ENCODE measurements at places on chromosomes 1 and 21. TPM values are rescaled to one million over a fixed set of nuclear protein-coding genes. Genes with fewer than 3 reads are reported as not detected.

Gene MAB21L3
- total RNA-seq, result 0.18 TPM

Gene EFNA1
- total RNA-seq, result 413 TPM

Gene FOXD3
- total RNA-seq, result 0.26 TPM

Gene CELA3A
- total RNA-seq, result not detected

Gene TRAF5
- 14.5 TPM for total RNA-seq

Gene MRPS14
- 41.5 TPM for total RNA-seq

Gene ARHGAP30
- 0.23 TPM for total RNA-seq

Gene PAPPA2
- total RNA-seq, result 0.33 TPM

Gene RAB3B
- 15.1 TPM for total RNA-seq

DNA sequence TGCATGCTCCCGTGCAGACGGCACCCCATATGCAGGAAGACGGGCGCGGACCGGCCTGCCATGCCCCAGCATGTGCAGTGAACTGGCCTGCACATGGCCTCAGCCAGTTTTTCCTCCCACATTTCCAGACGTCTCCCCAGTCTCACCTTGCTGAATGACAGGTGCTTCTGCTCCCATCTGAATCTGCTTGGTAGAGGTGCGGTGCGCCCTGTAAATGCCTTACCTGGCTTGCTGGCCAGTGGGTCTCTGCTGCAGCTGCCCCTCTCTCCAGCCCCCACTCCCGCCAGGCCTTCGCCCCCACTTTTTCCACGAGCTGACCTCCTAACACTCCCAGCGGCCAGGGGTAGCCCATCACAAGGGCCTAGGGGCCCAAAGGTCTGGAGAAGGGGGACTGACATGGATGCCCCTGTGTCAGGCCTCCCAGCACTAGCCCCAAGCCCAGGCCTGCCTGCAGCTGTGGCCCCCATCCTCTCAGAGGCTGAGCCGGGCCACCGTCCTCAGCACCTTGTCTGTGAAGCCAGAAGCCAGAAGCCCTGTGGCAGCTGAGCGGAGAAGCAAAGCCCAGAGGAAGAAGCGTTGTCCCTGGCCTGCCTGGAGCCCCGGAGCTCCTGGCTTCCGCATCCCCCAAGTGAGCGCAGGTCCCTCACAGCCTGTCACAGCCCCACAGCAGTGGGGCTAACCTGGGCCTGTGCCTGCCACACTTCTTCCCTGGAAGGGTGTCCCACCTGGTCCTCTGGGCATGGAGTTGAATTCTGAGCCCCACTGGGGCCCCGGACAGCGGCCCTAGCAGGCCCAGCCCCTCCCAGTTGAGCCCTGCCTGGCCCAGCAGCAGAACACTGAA is 3.7 kb upstream of the SLC19A1 start:
- H3K36me3 ChIP-seq, result peaks cover 4% of the 10 kb centered on the region
- DNase-seq, result no peak

DNA sequence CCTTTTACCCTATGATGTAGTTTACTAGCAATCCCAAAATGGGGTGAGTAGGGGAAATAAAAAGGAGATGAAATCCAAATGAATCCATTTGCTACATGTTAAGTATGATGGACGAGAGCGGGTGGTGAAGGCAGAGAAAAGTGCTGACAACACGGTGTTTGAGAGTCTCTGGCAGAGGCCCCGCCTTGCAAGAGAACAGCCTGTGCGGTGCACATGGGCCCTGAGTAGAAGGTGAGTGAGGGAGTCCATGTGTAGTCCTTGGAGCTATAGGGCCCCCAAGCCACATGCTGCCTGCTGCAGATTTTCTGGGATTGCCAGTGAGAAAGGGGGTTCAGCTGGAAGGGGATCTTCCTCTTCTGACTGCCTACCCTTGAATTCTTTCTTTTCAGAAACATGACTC is 177.1 kb downstream of the TNR start:
- H3K27me3 ChIP-seq, result no peaks in the 10 kb centered on the region
- H3K4me1 ChIP-seq, result peaks cover 2% of the 10 kb centered on the region
- no peaks in the 10 kb centered on the region for H3K36me3 ChIP-seq
- H3K27ac ChIP-seq, result no peak overlapping the region

- no peaks in the 10 kb centered on the region for H3K27me3 ChIP-seq
- H3K27ac ChIP-seq, result no peak overlapping the region
- no peaks in the 10 kb centered on the region for H3K4me1 ChIP-seq
- DNase-seq, result no peak
- H3K36me3 ChIP-seq, result no peaks in the 10 kb centered on the region
These were observed 392.3 kb upstream of the ADAMTS5 start for GRCh38 chr21:27359141-27359540.

- DNase-seq, result no peak
- H3K27me3 ChIP-seq, result peaks cover 12% of the 10 kb centered on the region
- H3K4me3 ChIP-seq, result no peak overlapping the region
- peaks cover 17% of the 10 kb centered on the region for H3K36me3 ChIP-seq
- H3K27ac ChIP-seq, result no peak overlapping the region
These were observed 29.2 kb downstream of the UCK2 start for GRCh38 chr1:165856606-165857005.

DNA sequence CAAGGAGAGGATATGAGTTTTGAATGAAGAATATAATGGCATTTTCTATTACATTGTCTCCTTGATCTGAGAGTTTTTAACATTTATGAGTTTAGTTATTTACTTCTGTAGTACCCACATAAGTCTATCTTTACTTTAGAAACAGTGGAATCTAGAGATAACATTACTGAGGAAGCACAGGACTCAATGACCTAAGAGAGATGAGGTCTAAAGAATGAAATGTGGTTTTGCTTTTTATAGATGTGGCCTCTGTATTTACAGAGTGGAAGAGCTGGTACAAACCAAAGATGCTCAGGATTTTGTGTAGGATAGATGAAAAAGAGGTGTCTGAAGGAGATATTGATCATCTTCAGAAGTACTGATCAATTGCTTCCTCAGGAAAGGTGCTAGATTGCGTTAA is 177.3 kb downstream of the KCTD3 start:
- DNase-seq, result no peak
- no peaks in the 10 kb centered on the region for H3K27me3 ChIP-seq
- no peak overlapping the region for H3K27ac ChIP-seq
- no peaks in the 10 kb centered on the region for H3K36me3 ChIP-seq
- no peaks in the 10 kb centered on the region for H3K4me1 ChIP-seq
- H3K4me3 ChIP-seq, result no peak overlapping the region

- no peaks in the 10 kb centered on the region for H3K36me3 ChIP-seq
- no peak for DNase-seq
- H3K4me1 ChIP-seq, result peaks cover 10% of the 10 kb centered on the region
- no peak overlapping the region for H3K27ac ChIP-seq
These were observed 149.3 kb downstream of the HMGB4 start for GRCh38 chr1:34013136-34013535.

- H3K27me3 ChIP-seq, result peaks cover 2% of the 10 kb centered on the region
- DNase-seq, result peak; percentile 36
- H3K27ac ChIP-seq, result peak overlapping the region; percentile 80
- H3K36me3 ChIP-seq, result peaks cover 49% of the 10 kb centered on the region
These were observed 35.8 kb downstream of the ECE1 start for GRCh38 chr1:21254335-21254951.

DNA sequence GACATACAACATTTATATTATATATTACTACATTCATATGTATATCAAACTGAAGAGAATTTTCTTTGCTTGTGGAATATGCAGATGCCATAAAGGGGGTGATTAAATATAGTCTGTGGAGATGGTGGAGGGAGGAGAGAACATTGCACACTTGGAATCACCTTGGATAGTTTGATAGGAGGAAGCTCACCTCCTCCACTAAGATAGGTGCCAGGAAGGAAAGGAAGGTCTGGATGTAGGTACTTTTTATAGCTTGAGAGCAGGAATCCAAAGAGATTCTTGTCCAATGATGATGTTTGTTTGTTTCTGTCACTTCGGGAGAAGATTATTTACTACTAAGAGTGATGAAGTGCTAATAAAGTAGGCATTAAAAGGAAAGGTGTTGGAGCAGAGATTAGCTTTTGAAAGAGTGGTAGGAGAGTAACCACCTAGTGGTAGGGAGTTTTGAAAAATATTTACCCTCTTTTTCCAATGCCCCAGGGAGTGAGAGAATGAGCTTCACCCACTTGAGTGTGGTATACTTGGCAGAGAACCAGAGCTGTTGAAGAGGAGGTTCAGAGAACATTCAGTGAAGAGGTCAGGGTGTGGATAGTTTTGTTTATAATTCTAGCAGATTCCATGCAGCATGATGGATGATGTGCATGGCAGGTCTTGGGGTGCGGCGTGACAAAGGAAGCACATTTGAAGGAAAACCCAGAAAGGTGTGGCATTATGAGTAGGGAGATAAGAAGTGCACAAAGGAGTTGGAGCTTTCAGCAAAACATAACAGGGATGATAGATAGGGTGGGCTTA is 145.0 kb downstream of the PATJ start:
- no peaks in the 10 kb centered on the region for H3K27me3 ChIP-seq
- no peak overlapping the region for H3K27ac ChIP-seq
- H3K4me1 ChIP-seq, result no peaks in the 10 kb centered on the region

DNA sequence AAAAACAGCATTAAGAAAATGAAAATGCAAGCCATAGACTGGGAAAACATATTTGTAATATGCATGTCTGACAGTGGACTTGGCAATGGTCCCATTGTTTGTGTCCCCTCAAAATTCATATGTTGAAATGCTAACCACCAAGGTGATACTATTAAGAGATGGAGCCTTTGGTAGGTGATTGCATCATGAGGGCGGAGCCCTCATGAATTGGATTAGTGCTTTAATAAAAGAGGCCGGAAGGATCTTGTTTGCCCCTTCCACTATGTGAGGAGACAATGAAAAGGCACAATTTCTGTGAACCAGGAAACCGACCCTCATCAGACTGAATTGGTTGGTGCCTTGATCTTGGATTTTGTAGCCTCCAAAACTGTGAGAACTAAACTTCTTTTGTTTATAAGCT is 232.3 kb downstream of the GPR52 start:
- no peak for DNase-seq
- no peaks in the 10 kb centered on the region for H3K36me3 ChIP-seq
- no peaks in the 10 kb centered on the region for H3K4me1 ChIP-seq
- H3K4me3 ChIP-seq, result no peak overlapping the region

- H3K36me3 ChIP-seq, result no peaks in the 10 kb centered on the region
- H3K4me1 ChIP-seq, result peaks cover 5% of the 10 kb centered on the region
- no peak overlapping the region for H3K4me3 ChIP-seq
These were observed 443.5 kb upstream of the B3GALT2 start for GRCh38 chr1:193629875-193630274.

DNA sequence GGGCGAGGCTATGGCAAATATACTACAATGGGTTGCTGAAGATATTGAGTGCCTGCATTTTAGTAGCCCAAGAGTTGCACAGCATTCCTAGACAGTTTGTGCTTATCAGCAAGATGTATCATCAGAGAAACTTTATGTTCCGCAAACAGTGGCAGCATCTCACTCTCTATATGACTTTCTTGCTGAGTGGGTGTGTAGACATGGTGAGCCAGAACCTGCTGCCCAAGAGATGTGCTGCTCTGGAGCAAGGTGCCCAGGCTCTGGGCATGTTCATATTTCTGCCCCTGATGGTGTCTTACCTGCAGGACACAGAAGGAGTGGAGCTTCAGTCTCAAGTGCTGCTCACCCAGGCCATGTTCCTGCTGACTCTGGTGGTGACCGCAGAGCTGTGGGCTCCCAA is 8.2 kb upstream of the RGSL1 start:
- H3K4me3 ChIP-seq, result no peak overlapping the region
- peaks cover 4% of the 10 kb centered on the region for H3K36me3 ChIP-seq
- no peak for DNase-seq
- no peak overlapping the region for H3K27ac ChIP-seq
- H3K4me1 ChIP-seq, result peaks cover 2% of the 10 kb centered on the region

- peaks cover 50% of the 10 kb centered on the region for H3K4me1 ChIP-seq
- no peak overlapping the region for H3K27ac ChIP-seq
- peaks cover 2% of the 10 kb centered on the region for H3K27me3 ChIP-seq
- no peak for DNase-seq
- H3K36me3 ChIP-seq, result no peaks in the 10 kb centered on the region
- H3K4me3 ChIP-seq, result no peak overlapping the region
These were observed 9.6 kb downstream of the ST6GALNAC3 start for GRCh38 chr1:76084029-76084627.

- H3K27ac ChIP-seq, result no peak overlapping the region
- no peak for DNase-seq
- H3K27me3 ChIP-seq, result peaks cover 3% of the 10 kb centered on the region
- no peaks in the 10 kb centered on the region for H3K36me3 ChIP-seq
- no peaks in the 10 kb centered on the region for H3K4me1 ChIP-seq
- no peak overlapping the region for H3K4me3 ChIP-seq
These were observed 26.2 kb upstream of the LYST start for GRCh38 chr1:235892734-235893413.

DNA sequence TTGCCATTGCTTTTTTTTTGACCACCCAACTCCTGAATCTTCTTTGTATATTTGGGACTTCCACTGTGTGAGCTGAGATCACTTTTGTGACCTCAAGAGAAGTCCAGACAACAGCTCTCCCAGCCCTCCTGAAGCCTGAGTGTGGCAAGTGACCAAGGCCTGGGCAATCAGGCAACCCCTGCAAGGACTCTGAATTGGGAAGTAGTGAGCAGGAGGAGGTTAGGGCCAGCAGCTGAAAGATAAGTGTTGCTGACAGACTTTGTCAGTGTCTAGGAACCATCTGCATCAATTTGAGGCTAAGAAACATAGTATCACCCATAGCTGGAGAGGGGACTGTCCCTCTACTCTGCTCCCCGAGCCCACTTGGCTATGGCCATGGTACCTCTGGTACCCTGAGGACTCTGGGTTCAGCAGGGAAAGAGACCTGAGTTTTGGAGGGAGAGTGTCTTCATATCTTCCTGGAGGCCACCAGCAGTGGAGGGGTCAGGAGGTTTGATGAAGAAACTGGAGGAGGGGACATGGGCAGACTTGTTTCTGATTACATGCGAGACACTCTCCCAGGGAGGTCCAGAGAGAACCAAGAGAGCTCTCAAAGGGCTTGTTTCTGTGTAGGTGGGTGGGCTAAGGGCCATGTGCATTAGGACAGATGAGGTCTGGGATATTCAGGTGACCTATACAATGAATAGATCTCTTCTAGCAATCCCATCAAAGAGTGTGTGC is 147.0 kb upstream of the DNAH14 start:
- H3K4me1 ChIP-seq, result peaks cover 45% of the 10 kb centered on the region
- H3K27me3 ChIP-seq, result peaks cover 6% of the 10 kb centered on the region
- DNase-seq, result no peak
- H3K4me3 ChIP-seq, result no peak overlapping the region
- H3K36me3 ChIP-seq, result no peaks in the 10 kb centered on the region

DNA sequence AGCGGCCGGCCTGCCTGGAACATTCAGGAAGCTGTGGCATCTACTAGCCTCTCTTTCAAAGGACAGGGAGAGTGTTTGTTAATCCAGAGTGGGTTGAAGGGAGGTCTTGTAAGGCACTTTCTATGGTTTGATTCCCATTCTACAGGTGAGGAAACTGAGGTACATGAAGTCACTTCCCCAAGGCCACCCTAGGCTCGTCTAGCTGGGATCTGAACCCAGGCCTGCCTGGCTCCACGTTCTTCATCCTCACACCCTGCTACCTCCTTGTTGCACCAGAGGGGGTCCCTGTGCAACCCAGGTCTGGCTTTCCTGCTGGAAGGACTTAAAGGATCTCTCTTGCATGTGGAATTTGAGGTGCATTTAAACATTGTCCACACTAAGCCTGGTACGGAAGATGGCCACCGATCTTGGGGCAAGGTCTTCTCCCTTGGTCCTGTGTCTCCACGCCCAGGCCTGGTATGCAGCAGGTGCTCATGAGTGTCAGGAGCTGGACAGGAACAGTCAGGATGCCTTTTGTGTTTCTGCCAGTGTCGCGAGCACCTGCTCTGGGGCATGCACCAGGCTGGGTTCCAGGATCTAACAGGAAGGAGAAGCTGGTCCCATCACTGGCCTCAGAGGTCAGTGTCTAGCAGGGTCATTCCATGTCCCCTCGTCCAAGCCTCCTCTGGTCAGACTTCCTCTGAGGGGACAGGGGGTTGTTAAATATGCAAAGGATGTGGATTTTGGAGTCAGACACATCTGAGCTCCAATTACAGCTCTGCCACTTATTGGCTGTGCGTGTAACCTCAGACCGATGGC is 103.2 kb upstream of the RUNX3 start:
- H3K4me3 ChIP-seq, result no peak overlapping the region
- no peaks in the 10 kb centered on the region for H3K36me3 ChIP-seq
- H3K4me1 ChIP-seq, result peaks cover 7% of the 10 kb centered on the region
- no peak for DNase-seq
- peaks cover 2% of the 10 kb centered on the region for H3K27me3 ChIP-seq
